ENCODE measurements at places on chromosomes 12 and 14. TPM values are rescaled to one million over a fixed set of nuclear protein-coding genes. Genes with fewer than 3 reads are reported as not detected.

The GPX2 gene
- not detected for total RNA-seq

The RHOJ gene
- 30.6 TPM for total RNA-seq

DNA sequence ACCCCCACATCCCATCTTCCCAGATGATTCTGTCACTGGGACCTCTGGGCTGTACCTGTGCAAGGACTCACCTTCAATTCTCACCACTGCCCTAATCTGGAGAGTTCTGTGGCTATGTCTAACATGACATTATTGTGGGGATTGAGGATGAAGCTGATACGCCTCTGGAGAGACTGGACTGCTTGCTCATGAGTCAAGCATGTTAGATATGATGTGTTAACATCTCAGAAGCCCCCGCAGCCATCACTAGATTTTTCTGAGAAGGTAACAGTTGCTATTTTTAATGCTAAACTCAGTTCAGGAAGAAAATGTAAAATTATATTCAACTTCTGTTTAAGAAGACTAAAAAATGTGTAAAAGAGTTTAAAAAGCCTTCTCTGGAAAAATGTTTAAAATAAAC, 25.7 kb downstream of the JKAMP start:
- peaks cover 4% of the 10 kb centered on the region for H3K36me3 ChIP-seq
- no peaks in the 10 kb centered on the region for H3K27me3 ChIP-seq
- H3K4me3 ChIP-seq = no peak overlapping the region
- no peak overlapping the region for H3K27ac ChIP-seq

GRCh38 chr12:46523863-46524770, 151.5 kb upstream of the SLC38A2 start:
- H3K36me3 ChIP-seq = no peaks in the 10 kb centered on the region
- no peaks in the 10 kb centered on the region for H3K27me3 ChIP-seq
- no peak overlapping the region for H3K4me3 ChIP-seq
- peaks cover 31% of the 10 kb centered on the region for H3K4me1 ChIP-seq
- peak; percentile 34 for DNase-seq
- peak overlapping the region; percentile 77 for H3K27ac ChIP-seq

DNA sequence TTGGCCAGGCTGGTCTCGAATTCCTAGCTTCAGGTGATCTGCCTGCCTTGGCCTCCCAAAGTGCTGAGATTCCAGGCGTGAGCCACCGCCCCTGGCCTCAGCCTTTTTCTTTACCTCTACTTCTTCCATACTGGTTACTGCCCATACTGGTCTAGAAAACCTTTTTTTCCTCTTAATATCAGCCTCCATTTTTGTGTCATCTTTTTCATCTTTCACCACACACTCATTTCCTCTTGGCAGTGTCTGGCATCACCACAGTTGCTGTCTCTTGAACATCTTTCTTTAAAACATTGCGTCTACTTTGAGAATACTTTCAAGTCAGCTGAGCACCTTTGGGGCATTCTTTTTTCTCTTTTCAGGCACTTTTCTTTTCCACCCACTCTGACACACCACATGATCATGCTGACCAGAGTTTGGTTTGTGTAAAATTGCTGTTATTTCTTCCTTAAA, 32.7 kb downstream of the DDX47 start:
- H3K36me3 ChIP-seq = no peaks in the 10 kb centered on the region
- no peak overlapping the region for H3K27ac ChIP-seq
- H3K4me1 ChIP-seq = no peaks in the 10 kb centered on the region
- no peak overlapping the region for H3K4me3 ChIP-seq
- no peaks in the 10 kb centered on the region for H3K27me3 ChIP-seq

DNA sequence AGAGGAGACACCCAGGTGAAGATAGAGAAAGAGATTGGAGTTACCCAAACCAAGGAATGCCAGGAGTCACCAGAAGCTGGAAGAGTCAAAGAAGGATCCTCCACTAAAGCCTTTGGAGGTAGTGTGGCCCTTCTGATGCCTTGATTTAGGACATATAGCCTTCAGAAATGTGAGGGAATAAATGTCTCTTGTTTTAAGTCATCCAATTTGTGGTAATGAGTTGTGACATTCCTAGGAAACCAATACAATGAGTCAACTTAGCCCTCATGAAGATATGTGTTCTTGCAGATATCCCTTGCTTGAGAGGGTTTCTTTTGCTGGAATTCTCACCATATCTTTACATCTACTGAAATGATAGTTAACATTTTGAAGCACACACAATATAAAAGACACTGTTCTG, 58.8 kb downstream of the CCER1 start:
- no peaks in the 10 kb centered on the region for H3K4me1 ChIP-seq
- no peak overlapping the region for H3K27ac ChIP-seq
- H3K4me3 ChIP-seq = no peak overlapping the region
- no peak for DNase-seq

- H3K27ac ChIP-seq = no peak overlapping the region
- H3K4me3 ChIP-seq = no peak overlapping the region
- no peak for DNase-seq
- H3K36me3 ChIP-seq = no peaks in the 10 kb centered on the region
- H3K4me1 ChIP-seq = peaks cover 9% of the 10 kb centered on the region
Observed at GRCh38 chr14:71583705-71584104, 348.5 kb upstream of the RGS6 start.

The DEPDC4 gene
- not detected for total RNA-seq

- DNase-seq = no peak
- no peak overlapping the region for H3K27ac ChIP-seq
- no peaks in the 10 kb centered on the region for H3K4me1 ChIP-seq
- no peaks in the 10 kb centered on the region for H3K27me3 ChIP-seq
- no peak overlapping the region for H3K4me3 ChIP-seq
- no peaks in the 10 kb centered on the region for H3K36me3 ChIP-seq
Observed at GRCh38 chr12:49609059-49609874, 3.8 kb upstream of the FAM186B start.

The DIO2 gene
- total RNA-seq = 1.8 TPM

The BEST3 gene
- not detected for total RNA-seq

GRCh38 chr14:96053600-96054381, 14.6 kb downstream of the C14orf132 start:
- no peaks in the 10 kb centered on the region for H3K36me3 ChIP-seq
- no peaks in the 10 kb centered on the region for H3K4me1 ChIP-seq
- peak overlapping the region; percentile 91 for H3K27ac ChIP-seq

DNA sequence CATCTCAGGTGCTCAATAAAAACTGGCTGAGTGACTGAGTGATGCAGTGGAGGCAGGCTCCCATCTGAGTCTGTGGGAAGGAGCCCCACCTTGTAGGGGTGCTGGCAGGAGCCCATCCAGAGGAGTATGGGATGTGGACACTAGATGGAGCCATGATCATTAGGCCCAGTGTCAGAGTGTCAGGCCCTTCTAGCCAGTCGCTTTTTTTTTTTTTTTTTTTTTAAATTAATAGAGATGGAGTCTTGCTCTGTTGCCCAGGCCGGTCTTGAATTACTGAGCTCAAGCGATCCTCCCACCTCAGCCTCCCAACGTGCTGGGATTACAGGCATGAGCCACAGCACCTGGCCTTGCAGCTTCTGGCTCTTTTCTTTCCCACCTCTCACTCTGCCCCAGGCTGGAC, 11.5 kb downstream of the RITA1 start:
- no peak overlapping the region for H3K27ac ChIP-seq
- no peak overlapping the region for H3K4me3 ChIP-seq
- H3K4me1 ChIP-seq = peaks cover 6% of the 10 kb centered on the region
- no peaks in the 10 kb centered on the region for H3K36me3 ChIP-seq

The C1R gene
- total RNA-seq = 571 TPM

- H3K4me3 ChIP-seq = no peak overlapping the region
- no peak for DNase-seq
- no peaks in the 10 kb centered on the region for H3K4me1 ChIP-seq
Observed at GRCh38 chr12:121190523-121191031, 19.4 kb upstream of the P2RX4 start.

DNA sequence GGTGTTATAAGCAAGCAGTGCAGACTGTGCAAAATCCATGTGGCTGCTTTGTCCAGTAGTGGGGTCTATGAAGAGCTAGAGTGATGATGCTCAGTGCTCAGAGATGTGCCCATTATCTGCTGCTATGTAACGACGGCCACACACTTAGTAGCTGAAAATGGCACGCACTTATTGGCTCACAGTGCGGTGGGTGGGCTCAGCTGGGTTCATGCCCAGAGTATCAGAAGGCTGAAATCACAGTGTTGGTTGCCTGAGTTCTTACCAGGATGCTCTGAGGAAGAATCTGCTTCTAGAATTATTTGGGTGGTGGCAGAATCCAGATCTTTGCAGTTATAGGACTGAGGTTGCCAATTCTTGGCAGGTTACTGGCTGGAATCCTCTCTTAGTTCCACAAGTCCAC, 124.7 kb downstream of the SLC15A4 start:
- H3K36me3 ChIP-seq = no peaks in the 10 kb centered on the region
- no peak overlapping the region for H3K27ac ChIP-seq
- DNase-seq = no peak
- no peak overlapping the region for H3K4me3 ChIP-seq
- H3K4me1 ChIP-seq = no peaks in the 10 kb centered on the region

GRCh38 chr12:3816266-3816665, 56.9 kb downstream of the PARP11 start:
- no peaks in the 10 kb centered on the region for H3K36me3 ChIP-seq
- no peaks in the 10 kb centered on the region for H3K4me1 ChIP-seq
- no peak for DNase-seq
- H3K27ac ChIP-seq = no peak overlapping the region

GRCh38 chr12:3745152-3745551, 7.8 kb downstream of the CRACR2A start:
- no peaks in the 10 kb centered on the region for H3K36me3 ChIP-seq
- no peak overlapping the region for H3K27ac ChIP-seq
- H3K4me3 ChIP-seq = no peak overlapping the region
- H3K4me1 ChIP-seq = no peaks in the 10 kb centered on the region

- no peak for DNase-seq
- no peak overlapping the region for H3K4me3 ChIP-seq
- no peak overlapping the region for H3K27ac ChIP-seq
- H3K4me1 ChIP-seq = no peaks in the 10 kb centered on the region
Observed at GRCh38 chr14:86035882-86036281, 505.9 kb downstream of the FLRT2 start.

DNA sequence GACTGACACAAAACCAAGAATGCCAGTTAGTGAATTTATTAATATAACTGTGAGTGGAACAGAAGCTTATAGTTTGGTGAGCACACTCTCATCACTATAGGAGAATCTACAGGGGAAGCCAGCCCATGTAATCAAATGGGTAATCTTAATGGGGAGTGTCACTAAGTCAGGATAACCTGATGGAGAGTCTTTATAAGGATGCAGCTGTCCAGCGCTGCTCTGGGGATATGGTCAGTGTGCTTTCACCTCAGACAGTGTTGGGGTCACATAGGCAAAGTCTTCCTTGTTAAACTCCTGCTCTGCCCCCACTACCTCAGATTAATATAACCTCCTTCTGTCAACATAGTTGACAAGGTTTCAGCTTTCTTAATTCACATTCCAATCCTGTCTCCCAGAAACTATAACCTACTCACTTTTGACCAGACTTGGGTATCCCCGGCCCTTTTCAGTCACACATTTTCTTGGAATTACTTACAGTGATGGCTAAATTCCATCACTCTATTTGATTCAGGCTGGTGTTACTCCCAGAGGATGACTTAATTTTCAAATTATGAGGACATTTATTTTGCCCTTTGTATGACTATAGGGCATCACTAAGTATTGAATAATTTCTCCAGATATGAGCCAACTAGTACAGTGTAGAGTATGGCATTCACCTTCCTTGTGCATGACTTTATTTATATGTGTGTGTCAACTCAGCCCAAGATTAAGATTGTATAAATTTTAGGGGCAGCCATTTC, 13.2 kb downstream of the STK38L start:
- H3K27ac ChIP-seq = no peak overlapping the region
- H3K27me3 ChIP-seq = no peaks in the 10 kb centered on the region
- H3K36me3 ChIP-seq = no peaks in the 10 kb centered on the region
- peaks cover 3% of the 10 kb centered on the region for H3K4me1 ChIP-seq
- DNase-seq = no peak

DNA sequence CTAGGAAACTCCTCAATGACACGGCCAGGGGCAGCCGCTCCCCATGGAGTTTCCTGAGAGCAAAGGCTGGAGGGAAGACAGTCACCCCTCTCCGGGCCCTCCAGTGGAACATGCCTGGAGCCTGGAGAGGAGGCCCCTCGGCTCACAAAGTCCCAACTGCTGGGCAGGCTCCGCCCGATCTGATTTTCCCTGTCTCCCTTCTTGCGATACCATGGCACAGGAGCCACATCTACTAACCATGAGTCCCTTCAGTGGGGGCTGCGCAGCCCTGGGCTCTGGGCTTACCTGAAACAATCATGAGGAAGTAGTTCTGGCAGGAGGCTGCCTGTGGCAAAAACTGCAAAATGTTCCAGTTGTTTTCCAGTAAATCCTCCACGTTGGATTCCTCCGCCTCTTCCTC, 15.3 kb downstream of the P2RX2 start:
- H3K36me3 ChIP-seq = no peaks in the 10 kb centered on the region
- no peaks in the 10 kb centered on the region for H3K27me3 ChIP-seq
- H3K4me1 ChIP-seq = no peaks in the 10 kb centered on the region
- H3K4me3 ChIP-seq = no peak overlapping the region
- DNase-seq = no peak

DNA sequence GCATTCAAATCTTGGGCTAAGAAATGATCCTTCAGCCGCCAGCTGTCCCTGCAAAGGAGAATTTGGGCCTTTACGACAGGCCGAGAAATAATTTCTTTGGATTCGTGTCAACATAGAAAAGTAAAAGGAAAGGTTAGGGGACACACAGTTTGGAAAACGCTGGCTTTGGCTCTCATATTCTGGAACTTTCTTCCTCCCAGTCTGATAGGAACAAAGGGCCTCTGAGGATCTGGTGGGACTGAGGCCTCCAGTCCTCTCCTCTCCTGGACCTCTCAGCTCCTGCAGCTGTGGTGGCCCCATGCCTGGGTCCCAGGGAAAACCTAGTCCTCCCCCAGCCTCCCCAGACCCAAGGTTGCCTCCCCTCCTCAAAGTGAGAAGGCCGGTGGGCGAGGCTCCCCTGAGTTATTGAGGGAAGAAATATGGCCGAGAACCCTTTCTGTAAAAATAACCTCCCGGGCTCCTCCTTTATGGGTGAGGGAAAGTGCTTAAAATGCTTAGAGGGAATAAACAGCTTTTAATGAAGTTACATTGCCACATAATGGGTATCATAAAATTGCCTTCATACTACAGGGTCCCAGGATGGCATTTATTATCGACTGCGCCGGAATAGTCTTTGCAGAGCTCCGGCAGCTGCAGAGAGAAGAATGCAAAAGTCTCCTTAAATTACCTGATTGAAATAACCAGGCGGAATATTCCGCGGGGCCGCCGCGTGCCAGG, 188.3 kb downstream of the PHETA1 start:
- H3K36me3 ChIP-seq = no peaks in the 10 kb centered on the region
- peaks cover 18% of the 10 kb centered on the region for H3K4me1 ChIP-seq
- H3K27me3 ChIP-seq = no peaks in the 10 kb centered on the region
